ENCODE measurements at places on chromosomes 7 and 10.

GRCh38 chr10:24269476-24269875 lies 60.5 kb downstream of the KIAA1217 start:
- DNase-seq, result no peak

- no peak for DNase-seq
These were observed 12.2 kb downstream of the FOXP2 start for GRCh38 chr7:114426824-114427223.

DNA sequence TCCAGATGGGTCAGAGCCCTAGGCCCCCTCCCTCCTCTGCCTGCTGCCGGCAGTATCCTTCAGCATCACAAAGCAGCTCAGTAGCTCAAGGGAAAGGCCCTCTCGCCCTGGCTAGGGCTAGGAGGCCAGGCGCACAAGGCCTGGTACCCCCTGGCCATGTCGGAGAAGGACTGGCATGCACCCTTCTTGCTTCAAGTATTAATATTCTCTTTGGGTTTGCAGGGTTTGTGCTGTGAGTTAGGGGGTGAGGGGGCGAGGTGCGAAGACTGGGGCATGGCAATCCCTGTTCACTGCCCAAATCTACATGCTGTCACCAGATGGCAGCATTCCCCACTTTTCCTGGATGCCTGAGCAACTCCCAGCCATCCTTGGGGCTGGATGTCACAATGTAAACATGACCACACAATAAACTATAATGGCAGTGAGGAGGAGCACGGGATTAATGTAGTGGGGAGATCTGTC lies 105.2 kb downstream of the NEURL1 start:
- DNase-seq, result peak; percentile 75

- no peak for DNase-seq
These were observed 23.5 kb downstream of the GNAT3 start for GRCh38 chr7:80488406-80488805.

All from H9 (cell line).